T-helper 17 cell (primary cell): ENCODE measurements at places on chromosomes 16 and 17. TPM values are rescaled to one million over a fixed set of nuclear protein-coding genes. Genes with fewer than 3 reads are reported as not detected.

GRCh38 chr17:58605470-58605869, 86.4 kb downstream of the TEX14 start:
- DNase-seq, result no peak

GRCh38 chr16:10016752-10017151, 165.5 kb downstream of the GRIN2A start:
- no peak for DNase-seq

The KRTAP4-9 gene
- not detected for total RNA-seq

DNA sequence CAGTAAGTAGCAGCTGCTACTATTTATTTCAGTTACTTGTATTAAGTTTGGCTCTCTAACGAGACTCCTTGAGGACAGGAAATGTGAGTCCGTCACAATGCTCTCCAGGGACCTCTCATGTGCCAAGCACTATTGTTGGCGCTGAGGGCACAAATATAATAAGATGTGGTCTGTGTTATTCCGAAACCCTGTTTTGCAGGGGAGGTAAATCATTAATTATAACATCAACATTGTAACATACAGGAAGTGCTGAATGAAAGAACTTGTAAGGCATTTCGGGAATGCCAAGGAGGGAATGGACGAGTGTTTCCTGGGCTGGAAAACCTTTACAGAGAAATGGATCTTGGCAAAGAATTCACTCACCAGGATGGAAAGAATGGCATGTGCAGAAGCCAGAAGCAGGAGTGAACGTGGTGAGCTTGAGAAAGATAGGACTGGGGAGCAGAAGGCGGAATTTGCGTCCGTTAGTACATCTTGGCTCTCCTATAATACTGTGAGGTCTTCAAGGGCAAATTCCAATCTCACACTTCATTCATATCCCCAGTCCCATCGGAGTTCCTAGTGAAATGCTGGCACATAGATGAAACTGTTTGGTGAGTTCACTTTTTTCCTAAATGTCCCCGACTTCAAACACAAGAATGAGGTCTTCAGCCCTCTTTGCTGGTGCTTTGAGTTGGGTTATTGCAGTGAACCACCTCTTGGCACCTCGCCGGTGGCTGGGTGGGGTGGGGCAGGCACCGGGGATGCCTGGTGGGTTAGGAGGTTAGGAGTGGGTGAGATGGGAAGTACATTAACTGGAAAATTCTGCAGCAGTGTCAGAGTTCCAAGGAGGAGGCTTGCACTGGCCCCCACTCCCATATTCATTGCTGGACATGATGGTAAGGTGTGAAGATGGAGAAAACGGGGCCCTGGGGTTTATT, 11.5 kb downstream of the TAC4 start:
- DNase-seq, result no peak

- no peak for DNase-seq
Measured at GRCh38 chr16:53933407-53933806, 229.5 kb downstream of the FTO start.

The BTBD17 gene
- total RNA-seq, result not detected

The HNF1B gene
- total RNA-seq, result not detected

The NKD1 gene
- 2.8 TPM for total RNA-seq

DNA sequence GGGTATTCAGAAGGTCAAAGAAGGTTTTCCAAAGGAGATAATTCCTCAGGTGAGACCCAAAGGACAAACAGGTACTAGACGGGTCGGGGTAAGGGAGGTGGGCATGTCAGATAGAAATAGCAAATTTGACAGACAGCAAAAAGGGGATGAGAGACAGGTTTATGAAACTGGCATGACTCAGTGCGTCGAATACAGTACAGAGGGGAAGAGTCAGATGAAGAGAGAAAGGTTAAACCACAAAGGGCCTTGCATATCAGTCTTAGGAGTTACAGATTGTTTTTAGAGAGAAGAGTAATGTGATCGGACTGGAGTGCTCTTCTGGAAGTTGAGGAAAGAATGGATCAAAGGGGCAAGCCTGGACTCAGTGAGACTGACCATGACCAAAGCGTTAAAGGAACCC, 88.4 kb downstream of the ZZEF1 start:
- DNase-seq, result no peak

GRCh38 chr17:80956321-80957190, 35.1 kb upstream of the CHMP6 start:
- DNase-seq, result peak; percentile 3

DNA sequence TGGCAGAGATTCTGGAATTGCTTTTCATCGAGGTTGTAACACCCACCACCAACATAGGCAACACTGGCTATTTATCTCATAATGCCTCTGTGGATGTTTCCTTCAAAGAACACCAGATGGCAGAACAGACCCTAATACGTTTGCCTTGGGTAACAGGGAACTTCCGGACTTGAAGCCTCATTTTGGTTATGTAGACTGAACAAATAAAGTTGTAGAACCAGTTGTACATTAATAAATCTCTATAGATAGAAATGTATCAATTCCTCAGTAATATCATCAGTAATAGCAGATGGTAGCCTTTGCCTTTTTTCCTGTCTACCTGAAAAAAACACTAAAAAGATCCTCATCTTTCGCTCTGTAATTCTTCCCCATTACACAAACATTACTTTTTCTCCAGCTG, 25.9 kb upstream of the APOH start:
- DNase-seq, result no peak

The SDR42E2 gene
- 1.5 TPM for total RNA-seq

- no peak for DNase-seq
Measured at GRCh38 chr17:66508896-66509844, 206.8 kb downstream of the PRKCA start.

The TP53TG3B gene
- not detected for total RNA-seq

DNA sequence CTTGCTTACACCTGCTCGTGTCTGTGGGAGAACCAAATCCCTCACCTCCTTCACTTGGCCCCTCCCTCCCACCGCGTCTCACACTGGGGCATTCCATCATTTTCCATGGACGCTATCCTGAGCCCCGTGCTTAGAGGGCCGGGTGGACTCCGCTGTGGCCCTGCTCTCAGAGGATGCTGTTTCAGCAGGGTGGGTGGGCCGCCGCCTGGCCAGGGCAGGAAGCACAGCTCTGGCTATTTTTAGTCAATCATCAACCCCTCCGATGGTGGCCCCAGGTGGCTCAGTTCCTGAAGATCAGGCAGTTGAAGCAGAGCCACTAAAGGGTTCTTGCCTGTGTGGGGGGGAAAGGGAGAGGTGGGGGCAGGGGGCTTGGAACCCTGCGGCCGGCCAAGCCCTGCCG, 230.3 kb downstream of the ENGASE start:
- no peak for DNase-seq

DNA sequence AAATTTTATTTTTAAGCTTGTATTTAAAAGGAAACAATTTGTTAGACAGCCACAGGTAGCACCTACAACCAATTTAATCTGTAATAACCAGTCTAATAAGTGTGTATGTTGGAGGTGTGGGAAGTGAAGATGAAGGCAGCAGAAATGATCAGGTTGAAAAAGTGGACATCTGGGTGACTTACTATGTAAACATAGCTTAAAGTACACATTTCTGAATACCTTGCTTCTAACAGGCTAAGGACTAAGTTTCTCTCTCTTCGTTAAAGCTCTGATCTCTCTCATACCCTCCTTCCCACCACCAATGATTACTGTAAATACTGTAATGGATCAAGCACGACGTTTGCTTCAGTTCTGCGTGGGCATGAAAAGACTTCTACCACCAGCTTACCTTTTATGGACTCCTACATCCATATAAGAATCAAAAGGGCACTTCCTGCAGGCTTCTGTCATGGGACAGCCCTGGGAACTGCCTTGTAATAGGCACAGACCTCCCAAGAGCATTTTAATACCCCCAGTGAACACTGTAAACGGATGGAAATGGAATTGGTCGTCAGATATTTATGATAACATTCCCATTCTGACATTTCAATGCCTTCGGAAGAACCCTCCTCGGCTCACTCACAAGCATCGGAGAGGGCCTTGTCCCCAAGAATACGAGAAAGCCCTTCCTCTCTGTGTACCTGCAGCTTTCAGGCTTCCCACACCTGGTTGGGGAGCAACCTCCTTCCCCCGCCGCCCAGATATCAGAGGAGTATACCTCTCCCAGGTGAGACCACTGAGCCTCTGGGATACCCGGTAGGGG, 700 bp downstream of the CCDC43 start:
- DNase-seq, result no peak

DNA sequence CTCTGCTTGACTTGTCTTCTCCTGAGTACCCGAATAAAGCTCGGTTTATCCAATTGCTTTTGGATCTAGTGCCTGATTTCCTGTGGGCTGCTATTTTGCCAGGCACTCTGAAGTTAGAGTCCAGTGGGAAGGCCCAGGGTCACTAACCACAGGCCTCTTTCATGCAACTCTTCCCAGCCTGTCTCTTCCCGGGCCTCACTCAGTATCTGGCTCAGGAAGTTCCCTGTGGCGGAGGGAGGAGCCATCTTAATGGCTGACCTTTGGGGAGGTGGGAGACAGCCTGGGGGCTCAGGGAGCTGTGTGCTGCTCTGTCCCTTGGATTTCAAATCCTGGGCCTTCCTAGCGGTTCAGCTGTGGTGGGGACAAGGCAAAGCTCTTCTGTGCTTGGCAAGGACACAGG, 328.5 kb downstream of the SLC39A11 start:
- DNase-seq, result no peak

DNA sequence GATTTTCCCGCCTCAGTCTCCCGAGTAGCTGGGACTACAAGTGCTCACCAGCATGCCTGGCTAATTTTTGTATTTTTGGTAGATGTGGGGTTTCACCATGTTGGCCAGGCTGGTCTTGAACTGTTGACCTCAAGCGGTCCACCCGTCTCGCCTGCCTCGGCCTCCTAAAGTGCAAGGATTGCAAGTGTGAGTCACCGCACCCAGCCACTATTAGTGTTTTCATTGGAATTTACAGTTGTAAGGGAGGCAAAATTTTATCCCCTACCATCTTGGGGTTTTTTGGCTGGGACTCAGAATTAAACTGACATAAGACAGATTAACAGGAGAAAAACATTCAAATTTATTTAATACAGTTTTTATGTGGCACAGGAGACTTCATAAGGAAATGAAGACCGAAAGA, 12.3 kb upstream of the MYCBPAP start:
- DNase-seq, result no peak

The SOX9 gene
- total RNA-seq, result not detected

DNA sequence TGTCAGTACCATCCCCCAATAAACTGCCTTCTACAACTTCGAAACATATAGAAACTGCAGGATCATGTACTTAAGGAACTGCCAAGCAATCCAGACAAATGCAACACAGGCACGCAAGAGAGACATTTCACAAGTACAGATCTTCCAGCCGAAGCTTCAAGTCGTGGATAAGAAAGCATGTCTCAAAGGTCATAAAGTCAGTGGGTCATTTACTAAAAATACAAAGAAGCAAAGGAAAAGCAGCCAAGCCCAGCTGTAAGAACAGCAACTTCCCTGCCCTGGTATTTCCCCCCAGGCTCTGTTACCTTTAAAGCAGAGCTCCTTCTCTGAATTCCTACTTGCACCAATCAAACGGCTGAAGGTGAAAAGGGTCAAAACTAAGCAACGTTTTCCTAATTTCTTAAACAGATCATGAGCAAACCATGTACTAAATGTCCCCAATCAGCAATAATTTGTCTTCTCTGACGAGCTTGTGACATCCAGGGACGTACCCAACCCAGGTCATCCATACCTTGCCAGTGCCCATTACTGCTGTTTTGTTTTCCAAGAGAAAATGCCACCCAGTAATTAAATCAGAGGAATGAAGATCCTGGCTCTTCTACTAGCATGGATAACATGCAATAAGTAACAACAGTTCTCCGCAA, 1.7 kb downstream of the AKTIP start:
- DNase-seq, result no peak

DNA sequence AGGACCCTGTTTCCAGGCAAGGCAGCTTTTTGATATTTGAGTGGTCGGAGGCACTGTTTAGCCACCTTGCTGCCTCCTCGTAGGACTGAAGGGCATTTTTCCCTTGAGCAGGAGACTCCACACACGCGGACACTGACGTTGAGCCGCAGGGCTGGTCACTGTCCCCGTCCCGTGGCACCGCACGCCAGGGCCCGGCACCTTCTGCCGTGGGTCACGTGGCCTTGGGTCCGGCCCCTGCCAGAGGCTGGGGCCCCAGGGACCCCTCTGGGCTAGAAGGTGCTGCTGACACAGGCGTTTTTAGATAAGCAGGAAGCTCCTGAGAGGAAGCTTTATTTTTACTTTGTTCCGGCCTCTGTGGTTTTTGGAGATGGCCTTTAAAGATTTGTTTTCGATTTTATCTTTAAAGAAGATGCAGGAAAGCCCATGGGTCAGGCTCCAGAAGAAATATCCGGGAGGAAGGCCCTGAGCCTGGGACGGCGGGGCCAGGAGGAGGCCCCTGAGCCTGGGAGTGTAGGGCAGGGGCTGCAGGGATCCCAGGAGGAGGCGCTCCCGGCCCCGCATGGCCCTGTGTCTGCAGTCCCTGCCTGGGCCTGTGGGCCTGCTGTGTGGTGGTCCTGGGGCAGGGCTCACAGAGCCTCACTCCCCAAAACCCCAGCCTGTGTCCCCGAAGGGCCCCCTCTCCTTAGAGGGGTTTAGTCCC, 30.5 kb upstream of the GNG13 start:
- DNase-seq, result no peak

GRCh38 chr17:17150448-17150800, 55.7 kb downstream of the PLD6 start:
- DNase-seq, result no peak

DNA sequence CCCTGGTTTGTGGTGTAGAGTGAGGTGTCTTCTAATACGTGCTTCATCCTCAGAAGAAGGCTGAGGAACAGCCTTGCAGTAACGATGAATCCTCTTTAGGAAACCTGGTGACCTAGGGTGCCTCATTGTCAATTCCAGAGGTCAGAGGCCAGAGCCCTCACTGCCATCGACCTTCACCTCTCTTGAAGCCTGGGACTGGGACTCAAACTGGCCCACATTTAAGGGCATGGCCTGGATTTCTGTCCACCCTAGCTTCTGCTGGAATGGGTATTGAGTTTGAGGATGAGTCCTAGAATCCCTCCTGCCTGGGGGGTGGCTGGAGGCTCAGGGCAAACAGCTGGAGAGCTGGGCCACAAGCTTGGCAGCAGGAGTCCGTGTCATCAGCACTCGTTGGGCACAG, 38.6 kb downstream of the ELAC2 start:
- DNase-seq, result no peak
